ENCODE measurements at places on chromosomes 1 and 21. TPM values are rescaled to one million over a fixed set of nuclear protein-coding genes. Genes with fewer than 3 reads are reported as not detected.

- DNase-seq, result no peak
Measured at GRCh38 chr1:204619721-204620120, 65.8 kb downstream of the LRRN2 start.

Gene ZNF326
- 12.8 TPM for total RNA-seq

DNA sequence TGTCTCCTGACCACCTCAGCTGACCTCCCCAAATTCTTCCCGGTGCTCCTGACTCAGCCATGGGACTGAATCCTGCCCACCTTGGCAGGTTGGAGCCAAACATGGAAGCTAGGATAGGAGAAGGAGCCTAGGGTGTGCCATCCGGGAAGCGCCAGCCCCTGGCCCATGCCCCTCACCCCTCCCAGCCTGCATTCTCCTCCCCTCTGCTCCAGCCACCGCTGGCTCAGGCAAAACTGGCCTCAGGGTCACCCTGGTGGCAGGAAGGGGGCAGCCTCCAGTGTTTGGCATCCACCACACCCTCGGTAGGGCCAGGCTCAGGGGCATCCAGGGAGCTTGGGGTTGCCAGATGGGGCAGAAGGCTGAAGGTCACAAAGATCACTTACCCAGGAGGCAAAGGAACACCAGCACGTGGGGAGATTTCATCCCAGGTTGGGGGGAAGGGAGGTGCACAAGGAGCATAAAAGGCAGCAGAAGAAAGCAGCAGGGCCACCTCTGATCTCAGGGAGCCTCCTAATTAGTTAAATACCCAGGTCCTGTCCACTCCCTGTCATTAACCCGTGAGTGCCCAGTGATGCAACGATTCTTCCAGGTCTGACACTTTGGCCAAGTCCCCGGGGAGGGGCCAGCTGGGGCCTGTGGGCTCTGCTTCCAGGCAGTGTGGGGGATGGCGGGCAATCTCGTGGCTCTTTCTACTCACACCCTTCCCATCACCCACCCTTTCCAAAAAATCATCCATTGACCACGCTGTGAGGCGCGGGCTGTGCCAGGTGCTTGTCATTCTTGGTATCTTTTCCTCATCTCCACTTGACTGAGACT, at the start of gene PLA2G2E:
Gene PLA2G2E, minus strand, starts transcription at position 481 of the 816 bp plus-strand sequence. Its CDS starts 58 bp downstream, at position 423.
- DNase-seq, result no peak

DNA sequence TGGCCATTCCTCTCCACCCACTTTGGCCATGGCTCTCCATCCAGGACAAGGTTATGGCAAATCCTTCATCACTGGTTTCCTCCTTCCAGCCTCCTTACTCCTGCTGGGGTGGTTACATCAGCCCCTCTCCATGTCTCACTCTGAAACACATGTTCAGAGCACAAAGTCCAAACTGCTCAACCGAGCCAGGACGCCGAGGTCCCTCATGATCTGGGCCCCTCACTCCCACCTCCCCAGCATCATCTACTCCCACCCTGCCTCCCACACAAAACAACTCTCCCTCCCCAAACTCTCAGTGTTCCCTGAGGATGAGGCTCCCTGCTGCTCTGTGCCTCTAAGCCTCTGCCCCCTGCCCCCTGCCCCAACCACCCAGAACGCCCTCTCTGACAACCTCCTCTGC, 33.3 kb upstream of the ZBTB40 start:
- DNase-seq, result no peak

DNA sequence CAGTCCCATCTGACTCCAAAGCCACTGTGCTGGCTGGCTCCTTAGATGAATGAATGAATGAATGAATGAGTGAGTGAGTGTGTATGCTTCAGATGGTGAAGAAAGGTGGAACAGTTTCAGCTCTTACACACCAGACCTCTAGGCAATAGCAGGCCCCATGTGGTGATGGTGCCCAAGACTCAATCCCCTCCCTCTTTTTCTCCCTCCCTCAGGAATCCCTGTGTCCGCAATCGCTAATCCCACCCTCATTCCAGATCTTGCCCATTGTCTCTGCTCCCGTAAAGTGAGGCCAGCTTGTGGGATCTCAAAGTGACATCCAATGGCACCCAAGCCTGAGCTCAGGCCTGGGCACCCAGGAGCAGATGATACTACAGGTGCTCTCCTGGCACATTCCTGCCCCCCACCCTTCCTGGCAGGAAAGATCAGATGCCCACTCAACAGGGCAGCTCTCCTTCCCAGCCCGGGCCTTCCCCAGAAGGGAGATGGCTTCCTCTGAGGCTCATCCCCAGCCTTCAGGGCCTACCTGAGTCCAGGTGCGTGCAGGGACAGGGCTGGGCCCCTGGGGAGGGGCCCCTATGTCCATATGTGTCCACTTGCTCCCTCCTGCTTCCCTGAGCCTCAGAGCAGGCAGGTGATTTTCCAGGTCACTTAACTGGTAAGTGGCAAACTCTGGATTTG, 106.4 kb downstream of the HMGB4 start:
- DNase-seq, result no peak

- no peak for DNase-seq
Measured at GRCh38 chr1:44015206-44015605, 16.1 kb downstream of the SLC6A9 start.

- DNase-seq, result no peak
Measured at GRCh38 chr1:201381130-201381529, 3.6 kb upstream of the TNNT2 start.

GRCh38 chr1:118302145-118302544, 117.1 kb upstream of the SPAG17 start:
- no peak for DNase-seq

DNA sequence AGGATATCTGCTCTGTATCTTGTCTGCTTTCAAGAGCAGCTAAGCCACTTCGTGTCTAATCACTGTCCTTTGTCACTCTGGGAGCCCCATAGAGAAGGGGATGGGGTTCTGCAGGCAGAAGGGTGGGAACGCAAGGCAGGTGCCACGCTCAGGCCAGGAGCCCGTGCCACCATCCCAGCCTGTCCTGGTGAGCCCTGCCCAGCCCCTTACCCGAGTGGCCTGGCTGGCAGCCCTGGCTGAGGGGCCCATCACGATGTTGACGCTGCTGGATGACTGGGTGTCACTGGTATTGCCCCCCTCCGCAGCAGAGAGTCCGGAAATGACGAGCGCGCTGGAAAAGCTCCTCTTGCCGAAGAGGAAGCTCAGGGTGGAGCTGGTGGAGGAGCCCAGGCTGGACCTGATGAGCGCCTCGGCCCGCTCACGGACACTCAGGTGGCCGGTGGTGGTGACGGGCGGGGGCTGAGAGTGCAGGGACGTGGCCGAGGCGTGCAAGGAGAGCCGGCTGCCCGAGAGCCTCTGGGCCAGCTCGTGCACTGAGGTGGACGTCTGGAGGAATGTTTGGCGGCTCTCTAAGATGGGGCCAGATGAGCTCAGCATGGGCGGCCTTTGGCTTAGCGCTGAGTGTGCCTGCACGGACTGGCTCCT, 35.6 kb downstream of the NTPCR start:
- no peak for DNase-seq

DNA sequence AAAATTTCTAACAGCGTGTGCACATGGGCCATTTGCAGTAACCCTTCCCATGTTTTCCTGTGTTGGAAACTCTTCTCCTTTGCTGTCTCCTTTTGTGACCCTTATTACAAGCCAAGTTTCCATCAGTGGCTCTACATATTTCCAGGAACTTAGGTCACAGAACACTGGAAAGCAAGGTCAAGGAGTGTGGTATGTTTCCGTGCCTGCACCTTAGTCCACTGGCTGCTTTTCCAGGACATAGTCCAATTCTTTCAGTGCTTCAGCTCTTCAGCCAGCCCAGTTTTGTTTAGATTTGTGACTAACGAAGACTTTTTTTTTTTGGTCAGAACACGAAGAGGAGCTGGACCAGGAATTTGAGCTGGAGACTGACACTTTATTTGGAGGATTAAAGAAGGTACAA, 33.8 kb downstream of the HHAT start:
- no peak for DNase-seq

- no peak for DNase-seq
Measured at GRCh38 chr1:108114033-108114599, 86.0 kb downstream of the SLC25A24 start.

Measured in kidney epithelial cell (primary cell).